NCI-H1417 (cell line): ENCODE measurements at places on chromosomes 12 and 14.

DNA sequence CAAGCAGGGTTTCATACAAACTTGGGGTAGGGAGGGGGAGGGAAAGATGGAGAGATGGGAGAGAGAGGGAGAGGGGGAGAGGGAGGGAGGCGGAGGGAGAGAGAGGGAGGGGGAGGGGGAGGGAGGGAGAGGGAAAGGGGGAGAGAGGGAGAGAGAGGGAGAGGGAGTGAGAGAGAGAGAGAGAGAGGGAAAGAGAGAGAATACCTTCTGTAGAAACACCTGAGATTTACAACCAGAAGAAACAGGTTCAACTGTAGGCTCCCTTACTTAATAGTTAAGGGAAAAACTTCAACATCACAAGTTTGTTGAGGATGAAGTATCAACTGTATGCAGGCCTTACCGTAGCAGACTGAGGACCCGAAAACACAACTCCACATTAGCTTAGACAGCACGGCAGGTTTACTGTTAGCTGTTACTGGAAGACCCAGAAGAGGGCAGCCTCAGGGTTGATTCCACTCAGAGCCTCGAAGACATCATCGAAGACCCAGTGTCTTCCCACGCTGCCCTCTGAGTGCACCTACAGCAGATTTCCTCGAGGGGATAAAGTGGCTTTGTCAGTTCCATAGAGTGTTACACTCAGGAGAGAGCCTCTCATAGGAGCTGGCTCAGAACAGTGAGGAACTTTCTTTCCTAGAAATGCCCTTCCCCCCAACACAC, 72.4 kb downstream of the NT5DC3 start:
- no peak for DNase-seq

DNA sequence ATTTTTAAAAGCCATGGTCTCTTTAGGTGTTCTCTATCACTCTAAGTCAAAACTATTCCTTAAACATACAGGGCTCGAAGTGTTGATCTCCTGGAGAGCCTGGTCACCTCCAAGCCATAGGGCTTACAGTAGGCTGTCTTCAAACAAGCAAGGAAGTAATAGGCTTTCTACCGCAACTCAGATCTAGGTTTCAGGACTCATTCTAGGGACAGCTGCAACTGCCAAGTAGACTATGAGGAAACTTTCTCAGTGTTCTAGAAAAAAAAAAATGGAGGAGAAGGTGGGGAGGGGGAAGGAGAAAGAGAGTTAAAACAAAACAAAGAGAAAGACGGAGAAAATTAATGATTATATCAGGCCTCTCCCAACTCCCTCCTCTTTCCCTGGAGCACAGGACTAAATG, 106.9 kb upstream of the ETV6 start:
- no peak for DNase-seq

DNA sequence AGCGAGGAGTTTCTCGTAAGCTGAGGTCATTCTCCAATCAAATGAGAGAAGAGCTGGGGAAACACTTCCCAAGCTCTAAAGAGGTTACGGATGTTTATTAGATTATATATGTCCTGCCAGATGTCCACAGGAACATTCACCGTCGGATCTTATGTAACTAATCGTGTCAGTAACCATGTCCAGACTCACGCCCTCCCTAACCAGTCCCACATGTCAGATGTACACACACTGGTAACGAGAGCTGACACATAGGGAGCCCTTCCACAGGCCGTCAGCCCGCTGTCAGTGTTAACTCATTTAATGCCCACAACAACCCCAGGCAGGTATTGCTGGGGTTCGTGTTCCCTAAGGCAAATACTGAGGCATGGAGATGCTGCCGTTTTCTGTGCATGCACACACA, 223.7 kb upstream of the RTL1 start:
- no peak for DNase-seq

- no peak for DNase-seq
These were observed 392.7 kb downstream of the RPS29 start for GRCh38 chr14:49193332-49194065.

GRCh38 chr14:101215266-101215665, 311.7 kb upstream of the RTL1 start:
- no peak for DNase-seq

DNA sequence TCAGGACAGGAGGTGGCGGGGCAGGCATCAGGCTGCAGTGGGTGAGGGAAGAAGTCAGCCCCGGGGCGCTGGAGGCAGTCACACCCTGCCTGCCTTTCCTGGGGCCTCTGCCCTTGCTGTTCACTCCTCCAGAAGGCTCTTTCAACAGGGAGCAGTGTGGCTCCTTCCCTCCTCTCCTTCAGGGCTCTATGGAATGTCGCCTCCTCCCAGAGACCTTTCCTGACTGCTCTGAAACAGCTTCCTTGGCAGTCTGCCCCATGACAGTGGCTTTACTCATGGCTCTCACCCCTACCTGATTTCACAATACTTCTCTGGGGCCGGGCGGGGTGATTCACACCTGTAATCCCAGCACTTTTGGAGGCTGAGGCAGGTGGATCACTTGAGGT, 7.1 kb downstream of the RHOF start:
- DNase-seq: no peak

DNA sequence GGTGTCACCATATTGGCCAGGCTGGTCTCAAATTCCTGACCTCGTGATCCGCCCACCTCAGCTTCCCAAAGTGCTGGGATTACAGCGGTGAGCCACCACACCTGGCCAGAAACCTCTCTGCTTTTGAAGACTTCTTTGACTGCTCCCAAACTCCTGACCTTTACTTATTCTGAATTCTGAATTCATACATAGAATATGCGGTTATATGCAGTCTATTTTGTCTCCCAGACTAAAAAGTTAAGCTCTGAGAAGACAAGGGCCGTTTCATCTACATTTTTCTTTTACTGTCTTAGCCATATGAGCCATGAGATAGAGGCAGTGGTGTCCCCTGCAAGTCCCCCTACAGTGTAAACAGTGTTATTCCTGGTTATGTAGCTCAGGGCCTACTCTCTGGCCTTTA, 179.3 kb downstream of the NTF3 start:
- DNase-seq: no peak
